ENCODE measurements at places on chromosomes 4 and X. TPM values are rescaled to one million over a fixed set of nuclear protein-coding genes. Genes with fewer than 3 reads are reported as not detected.

DNA sequence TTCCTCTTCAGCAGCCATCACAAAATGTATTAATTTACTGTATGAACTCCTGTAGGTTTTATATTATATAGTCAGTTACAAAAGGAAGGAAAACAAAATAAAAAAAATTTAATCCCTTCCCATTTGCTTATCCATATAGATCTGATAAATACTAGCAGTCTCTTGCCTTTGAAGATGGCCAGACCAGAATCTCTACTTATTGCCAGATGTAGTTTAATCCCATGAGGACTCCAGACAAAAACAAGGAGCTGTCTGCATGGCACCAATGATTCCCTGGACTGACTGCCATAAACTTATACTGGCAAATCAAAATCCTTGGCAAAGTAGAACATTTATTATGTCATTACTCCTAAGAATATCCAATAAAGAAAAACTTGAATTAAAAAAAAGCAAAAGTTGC is 223.3 kb upstream of the MAB21L2 start:
- no peak for DNase-seq

GRCh38 chr4:1593458-1593857 is 90.7 kb downstream of the FAM53A start:
- no peak for DNase-seq

- no peak for DNase-seq
Measured at GRCh38 chr4:74203467-74203866, 45.5 kb downstream of the MTHFD2L start.

GRCh38 chr4:16809064-16809463 is 89.4 kb downstream of the LDB2 start:
- DNase-seq = no peak

CSN1S1 gene
- not detected for polyA plus RNA-seq

GLRB gene
- not detected for polyA plus RNA-seq

DNA sequence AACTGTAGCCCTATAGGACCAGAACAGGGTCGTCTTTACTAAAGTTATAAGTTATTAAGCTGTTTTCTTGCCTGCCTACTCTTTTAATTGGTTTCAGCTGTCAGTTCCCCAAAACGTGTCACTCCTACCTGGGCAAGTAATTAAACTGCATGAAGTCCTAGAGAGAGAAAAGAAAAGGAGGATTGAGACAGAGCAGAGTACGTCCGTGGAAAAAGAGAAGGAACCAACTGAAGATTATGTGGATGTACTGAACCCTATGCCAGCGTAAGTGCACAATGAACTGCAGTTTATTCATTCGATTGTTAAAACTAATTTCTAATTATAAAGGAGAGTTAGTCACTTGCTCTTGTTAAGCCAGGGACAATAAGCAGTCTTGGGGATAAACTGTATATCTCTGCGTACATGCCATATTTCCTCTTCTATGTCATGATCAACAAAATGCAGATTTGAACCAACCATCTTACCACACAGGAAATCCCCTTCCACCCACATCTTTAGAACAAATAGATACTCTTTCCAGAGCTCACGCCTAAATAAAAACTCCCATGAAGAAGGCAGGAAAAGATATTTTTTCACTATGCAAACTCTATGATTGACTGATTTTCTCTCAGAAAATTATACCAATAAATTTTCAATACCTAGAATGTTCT is 22.8 kb downstream of the STAP1 start:
- no peak for DNase-seq

GRCh38 chr4:17613761-17614415 is 553 bp upstream of the MED28 start:
- DNase-seq = no peak

ASB12 gene
- 0.53 TPM for polyA plus RNA-seq

DNA sequence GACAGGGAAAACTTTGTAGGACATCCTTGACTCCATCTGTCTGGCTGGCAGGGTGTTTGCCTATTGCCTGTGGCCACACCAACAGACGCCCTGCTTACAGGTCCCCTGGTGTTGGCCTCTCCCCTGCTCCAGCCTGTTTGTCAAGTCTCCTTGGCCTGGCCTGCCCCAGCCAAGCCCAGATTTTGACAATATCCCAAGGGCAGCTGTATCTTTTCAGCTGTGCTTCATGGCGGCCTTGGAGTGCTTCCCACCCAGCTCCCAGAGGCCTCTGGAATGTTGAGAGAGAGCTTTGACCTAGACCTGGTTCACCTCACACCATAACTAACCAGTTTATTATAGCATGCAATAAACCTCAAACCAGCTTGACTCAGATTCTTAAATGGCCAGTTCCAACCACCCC is 204.0 kb upstream of the NHS start:
- no peak for DNase-seq

HERC5 gene
- 2.0 TPM for polyA plus RNA-seq

PDZD4 gene
- 2.5 TPM for polyA plus RNA-seq

MUC7 gene
- not detected for polyA plus RNA-seq

DNA sequence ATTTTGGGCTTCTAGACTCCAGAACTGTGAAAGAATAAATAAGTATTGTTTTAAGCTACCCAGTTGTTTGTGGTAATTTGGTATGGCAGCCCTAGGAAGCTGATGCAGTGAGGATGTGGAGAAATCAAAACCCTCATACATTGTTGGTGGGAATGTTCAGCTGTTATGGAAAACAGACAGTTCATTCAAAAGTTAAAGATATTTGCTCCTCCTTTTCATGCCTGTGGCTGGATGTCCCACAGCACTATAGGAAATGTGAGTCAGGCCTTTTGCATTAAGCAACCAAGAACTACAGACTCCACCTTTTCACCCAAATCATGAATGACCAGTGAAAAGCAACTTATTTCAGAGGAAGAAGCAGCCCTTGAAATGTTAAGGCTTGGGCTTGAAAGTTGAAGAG is 6.7 kb downstream of the BBS12 start:
- DNase-seq = no peak

TRIML2 gene
- not detected for polyA plus RNA-seq

PJA1 gene
- polyA plus RNA-seq = 8.1 TPM

GRCh38 chrX:47751670-47752069 is 85.0 kb upstream of the ZNF81 start:
- peak; percentile 28 for DNase-seq

MPP1 gene
- polyA plus RNA-seq = 132 TPM

ETDA gene
- polyA plus RNA-seq = not detected

SETD7 gene
- polyA plus RNA-seq = 2.7 TPM

- DNase-seq = no peak
Measured at GRCh38 chr4:184151988-184152485, 65.6 kb downstream of the ENPP6 start.

DNA sequence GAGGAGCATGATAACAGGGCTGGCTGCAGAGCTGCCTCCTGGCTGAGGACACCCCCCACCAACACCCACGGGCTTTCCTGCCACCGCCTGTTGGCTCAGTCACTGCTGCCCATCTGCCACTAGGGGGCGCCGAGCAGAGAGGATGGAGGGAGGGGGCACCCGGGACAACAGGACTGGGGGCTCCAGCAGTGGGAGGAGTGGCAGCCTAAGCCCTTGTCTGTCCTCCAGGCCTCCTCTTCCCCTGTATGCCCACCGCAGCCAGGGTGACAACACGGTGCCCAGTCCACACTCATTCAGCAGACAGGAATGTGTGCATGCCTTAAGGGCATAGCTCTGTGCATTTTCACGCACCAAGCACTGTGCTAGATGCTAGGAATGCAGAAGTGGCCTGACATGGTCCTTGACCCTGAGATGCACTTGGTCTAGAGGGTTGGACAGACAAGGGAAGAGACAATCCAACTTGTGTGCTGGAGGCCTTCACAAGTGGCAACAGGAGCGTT is 149.9 kb downstream of the AMMECR1 start:
- peak; percentile 3 for DNase-seq

GRCh38 chr4:37749398-37749988 is 63.3 kb upstream of the RELL1 start:
- DNase-seq = no peak

DNA sequence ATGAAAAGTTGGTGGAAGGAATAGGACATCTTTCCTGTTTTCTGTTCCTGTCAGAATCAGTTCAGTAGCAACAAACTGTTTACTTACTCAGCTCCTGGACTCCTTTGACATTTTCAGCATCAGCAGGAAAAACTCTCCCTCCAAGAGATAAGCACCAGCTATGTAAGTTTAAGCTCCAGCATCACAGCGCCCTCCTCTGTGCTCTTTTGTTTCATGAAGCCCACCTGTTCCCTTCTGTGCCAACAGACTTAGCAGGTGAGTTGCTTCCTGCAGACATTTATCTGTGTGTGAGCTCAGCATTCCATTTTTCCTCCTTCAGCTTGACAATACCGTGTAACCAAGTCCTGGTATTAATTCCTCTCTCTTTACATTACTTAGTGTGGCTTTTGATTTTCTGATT is 644.1 kb upstream of the AGA start:
- peak; percentile 3 for DNase-seq

ATP2B3 gene
- 0.30 TPM for polyA plus RNA-seq

DNA sequence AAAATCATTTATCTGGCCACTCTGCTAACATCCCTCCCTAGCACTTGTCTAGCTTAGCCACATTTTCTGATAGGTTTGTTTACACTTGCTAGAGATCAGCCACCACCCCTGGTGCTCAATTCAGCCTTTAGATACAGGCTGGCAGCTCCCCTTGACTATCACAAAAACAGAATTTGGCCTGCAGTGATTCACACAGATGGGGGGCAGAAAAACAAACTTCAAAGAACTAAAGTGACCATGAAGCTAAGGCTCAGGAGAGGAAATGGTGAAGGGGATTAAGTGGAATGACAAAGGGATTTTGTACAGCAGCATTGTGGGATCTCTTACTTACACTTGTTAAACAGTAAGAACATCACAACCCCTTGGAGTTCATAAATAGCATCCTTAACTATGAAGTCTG is 1718.0 kb upstream of the PCDH7 start:
- DNase-seq = no peak

TRAPPC11 gene
- polyA plus RNA-seq = 19.9 TPM

STARD8 gene
- 0.67 TPM for polyA plus RNA-seq

DNA sequence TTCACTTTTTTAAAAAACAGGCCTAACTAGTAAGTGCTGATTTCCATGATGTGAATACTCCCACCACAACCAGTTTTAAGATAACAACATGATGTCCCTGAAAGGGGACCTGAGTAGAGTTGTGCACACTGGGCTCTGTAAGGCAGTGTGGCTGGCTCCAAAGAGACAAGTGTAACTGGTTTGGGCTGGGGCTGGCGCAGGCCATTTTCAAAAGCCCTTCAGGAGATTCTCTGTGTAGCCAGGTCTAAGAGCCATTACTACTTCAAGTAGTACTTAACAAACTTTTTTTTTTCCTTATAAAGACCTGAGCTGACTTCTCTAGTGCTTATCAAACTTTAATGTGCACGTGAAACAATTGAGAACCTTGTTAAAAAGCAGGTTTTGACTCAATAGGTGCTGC is 4.3 kb downstream of the QRFPR start:
- no peak for DNase-seq

PGK1 gene
- 185 TPM for polyA plus RNA-seq
